Psoas muscle (tissue), 8 donors: ENCODE measurements at places on chromosomes 3 and 15. TPM values are rescaled to one million over a fixed set of nuclear protein-coding genes. Genes with fewer than 3 reads are reported as not detected.

DNA sequence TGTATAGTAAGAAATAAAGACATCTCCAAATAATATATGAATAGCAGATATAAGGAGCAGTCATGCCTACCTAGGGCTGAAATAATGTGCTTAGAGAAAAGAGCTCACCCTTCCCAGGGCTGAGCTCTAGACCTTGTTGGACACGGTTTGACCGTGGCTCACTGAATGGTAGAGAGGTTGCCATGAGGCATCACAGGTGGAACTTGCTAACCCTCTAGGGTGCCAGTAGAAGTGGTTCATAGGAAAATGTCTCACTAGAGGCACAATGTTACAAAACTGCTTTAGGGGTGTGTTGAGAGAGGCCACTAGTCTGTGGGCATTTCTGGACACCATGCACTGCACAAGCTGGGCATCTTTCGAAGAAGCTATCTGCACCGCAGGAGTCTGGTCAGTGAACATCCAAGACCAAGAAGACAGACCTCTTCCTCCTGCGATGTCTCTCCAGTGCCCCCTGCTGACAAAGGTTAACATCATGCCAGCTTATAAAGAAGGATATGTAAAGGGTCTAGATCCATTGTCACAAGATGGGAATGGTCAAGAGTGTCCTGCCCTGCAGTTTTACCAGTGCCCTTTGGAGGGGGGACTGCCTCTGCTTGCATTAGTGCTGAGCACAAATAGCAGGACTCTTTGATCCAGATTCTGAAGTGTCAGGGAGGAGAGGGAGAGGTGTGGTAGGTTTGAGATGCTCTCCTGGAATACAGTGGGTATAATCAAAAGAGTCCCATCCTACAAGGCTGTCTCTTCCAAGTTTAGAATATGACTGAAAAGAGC, 266.8 kb downstream of the ZNF385D start:
- no peaks in the 10 kb centered on the region for H3K27me3 ChIP-seq
- peak; percentile 13 for DNase-seq
- no peaks in the 10 kb centered on the region for H3K36me3 ChIP-seq
- no peaks in the 10 kb centered on the region for H3K4me1 ChIP-seq

GRCh38 chr3:138824114-138824506, 10.6 kb downstream of the PIK3CB start:
- H3K27me3 ChIP-seq: no peaks in the 10 kb centered on the region
- H3K36me3 ChIP-seq: no peaks in the 10 kb centered on the region
- no peak for DNase-seq
- H3K4me1 ChIP-seq: peaks cover 15% of the 10 kb centered on the region
- H3K27ac ChIP-seq: no peak overlapping the region

DNA sequence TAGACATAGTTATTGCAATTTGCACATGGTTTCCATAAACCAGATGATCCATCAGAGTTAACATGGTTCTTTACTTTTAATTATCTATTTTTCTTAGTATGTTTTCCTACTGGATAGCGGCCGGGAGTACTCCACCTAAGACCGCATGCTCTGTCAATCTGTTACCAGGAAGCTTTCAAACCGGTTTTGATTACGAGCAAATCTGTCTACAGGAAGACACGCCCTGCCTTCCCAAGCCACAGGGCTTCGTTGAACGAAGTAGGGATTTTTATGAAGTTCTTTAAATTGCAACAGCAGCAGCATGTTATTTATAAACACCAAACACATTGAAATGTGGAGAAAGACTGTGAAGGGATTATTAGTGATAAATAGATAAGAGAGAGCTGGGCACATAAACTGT, 283.3 kb upstream of the ROBO2 start:
- no peaks in the 10 kb centered on the region for H3K4me1 ChIP-seq
- no peaks in the 10 kb centered on the region for H3K27me3 ChIP-seq
- no peaks in the 10 kb centered on the region for H3K36me3 ChIP-seq
- DNase-seq: no peak
- no peak overlapping the region for H3K4me3 ChIP-seq

DNA sequence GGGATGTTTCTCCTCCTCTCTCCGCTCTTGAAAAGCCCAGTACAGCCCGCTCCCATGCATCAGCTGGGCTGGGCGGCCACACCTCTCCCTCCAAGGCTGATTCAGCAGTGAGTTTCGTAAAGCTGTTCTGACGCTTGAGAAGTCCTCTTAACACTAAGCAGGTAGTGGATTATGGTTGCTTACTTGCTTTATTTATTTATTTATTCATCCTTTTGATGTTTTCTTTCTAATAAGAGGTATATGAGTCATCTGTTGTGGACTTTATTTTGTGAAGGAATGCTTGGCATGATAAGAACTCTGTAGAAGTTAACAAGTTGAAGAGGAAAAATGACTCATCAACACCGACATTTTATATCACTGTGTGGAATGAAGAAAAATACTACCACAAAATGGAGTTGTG, 285.0 kb downstream of the SQOR start:
- H3K4me1 ChIP-seq: no peaks in the 10 kb centered on the region
- no peaks in the 10 kb centered on the region for H3K36me3 ChIP-seq
- H3K27me3 ChIP-seq: no peaks in the 10 kb centered on the region
- H3K4me3 ChIP-seq: no peak overlapping the region
- no peak overlapping the region for H3K27ac ChIP-seq
- no peak for DNase-seq

DNA sequence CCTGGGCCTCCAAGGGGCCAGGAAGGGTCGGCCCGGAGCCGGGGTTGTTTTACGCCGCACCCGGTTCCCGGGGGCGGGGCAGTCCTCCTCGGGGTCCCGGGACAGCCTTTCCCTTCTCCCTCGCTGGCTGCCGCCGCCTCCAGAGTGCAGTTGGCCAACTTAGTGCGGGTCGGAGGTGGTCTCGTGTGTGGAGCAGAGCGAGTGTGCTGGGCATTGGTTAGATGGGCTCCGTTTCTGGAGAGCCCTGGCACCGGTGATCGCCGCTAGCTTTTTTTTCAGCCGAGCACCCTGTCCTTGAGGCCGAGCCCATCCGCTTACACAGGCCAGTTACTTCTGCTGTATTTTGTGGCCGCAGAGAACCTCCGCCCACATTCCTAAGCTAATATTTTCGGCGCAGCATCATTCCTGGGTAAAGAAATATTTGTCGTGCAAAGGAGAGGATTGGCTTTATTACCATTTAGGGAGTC, 585 bp downstream of the KIF23 start:
- DNase-seq: no peak
- H3K27me3 ChIP-seq: peaks cover 16% of the 10 kb centered on the region
- H3K27ac ChIP-seq: peak overlapping the region; percentile 10
- H3K4me1 ChIP-seq: no peaks in the 10 kb centered on the region

GRCh38 chr3:127149621-127150310, 43.2 kb upstream of the PRR23E start:
- H3K27ac ChIP-seq: no peak overlapping the region
- H3K27me3 ChIP-seq: no peaks in the 10 kb centered on the region
- peak; percentile 33 for DNase-seq
- H3K4me3 ChIP-seq: no peak overlapping the region
- H3K36me3 ChIP-seq: no peaks in the 10 kb centered on the region

- H3K36me3 ChIP-seq: peaks cover 13% of the 10 kb centered on the region
- H3K4me1 ChIP-seq: peaks cover 88% of the 10 kb centered on the region
- peak overlapping the region; percentile 97 for H3K27ac ChIP-seq
- peak; percentile 60 for DNase-seq
- no peaks in the 10 kb centered on the region for H3K27me3 ChIP-seq
Observed at GRCh38 chr3:52845691-52846431, 11.0 kb upstream of the MUSTN1 start.

DNA sequence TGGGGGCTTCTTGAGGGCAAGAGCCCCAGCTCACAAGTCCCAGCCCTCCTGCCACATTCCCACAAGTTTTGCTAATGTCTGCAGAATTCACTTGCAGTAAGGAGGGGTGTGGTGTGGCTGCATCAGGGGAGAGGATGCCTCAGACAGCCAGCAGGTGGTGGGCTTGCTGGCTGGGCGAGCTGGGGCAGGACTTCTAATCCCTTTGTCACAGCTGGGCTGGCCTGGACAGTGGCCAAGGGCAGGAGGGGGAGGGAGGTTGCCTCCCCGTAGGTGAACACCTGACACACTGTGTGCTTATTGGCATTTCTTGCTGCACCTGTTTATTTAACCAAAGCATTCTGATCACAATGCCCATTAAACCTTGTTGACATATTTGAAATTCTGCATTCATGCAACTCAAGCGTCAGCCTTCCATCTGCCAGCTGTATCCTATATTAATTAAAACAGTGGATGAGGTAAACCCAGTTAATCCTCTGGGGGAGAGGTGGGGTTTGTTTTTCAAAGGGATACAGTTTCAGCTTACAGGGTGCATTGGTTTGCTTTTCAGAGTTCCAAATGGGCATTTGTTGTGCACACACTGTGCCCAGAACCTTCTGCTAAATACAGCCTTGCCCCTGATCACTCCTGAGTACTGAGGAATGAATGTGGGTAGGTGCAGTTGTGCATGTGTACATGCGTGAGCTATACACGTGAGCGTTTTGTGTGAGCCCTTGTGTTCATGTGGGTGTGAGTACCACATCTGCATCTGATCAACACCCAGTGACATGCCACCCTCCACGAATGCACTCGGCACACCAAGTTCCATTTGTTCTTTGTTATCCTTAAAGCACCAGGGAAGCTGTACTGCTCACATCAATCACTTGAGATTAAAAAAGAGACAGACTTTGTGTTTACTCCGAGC, 268.7 kb downstream of the XXYLT1 start:
- H3K27me3 ChIP-seq: no peaks in the 10 kb centered on the region
- no peak overlapping the region for H3K4me3 ChIP-seq
- H3K36me3 ChIP-seq: no peaks in the 10 kb centered on the region
- DNase-seq: peak; percentile 77
- peaks cover 13% of the 10 kb centered on the region for H3K4me1 ChIP-seq

GRCh38 chr3:163328680-163329079, 1749.6 kb downstream of the SI start:
- H3K4me3 ChIP-seq: no peak overlapping the region
- DNase-seq: no peak
- no peak overlapping the region for H3K27ac ChIP-seq
- H3K36me3 ChIP-seq: no peaks in the 10 kb centered on the region
- H3K27me3 ChIP-seq: no peaks in the 10 kb centered on the region

GRCh38 chr3:56758539-56758981, 43.2 kb downstream of the ARHGEF3 start:
- H3K27ac ChIP-seq: peak overlapping the region; percentile 62
- no peak for DNase-seq
- no peaks in the 10 kb centered on the region for H3K27me3 ChIP-seq
- peaks cover 42% of the 10 kb centered on the region for H3K4me1 ChIP-seq
- peaks cover 6% of the 10 kb centered on the region for H3K36me3 ChIP-seq

DNA sequence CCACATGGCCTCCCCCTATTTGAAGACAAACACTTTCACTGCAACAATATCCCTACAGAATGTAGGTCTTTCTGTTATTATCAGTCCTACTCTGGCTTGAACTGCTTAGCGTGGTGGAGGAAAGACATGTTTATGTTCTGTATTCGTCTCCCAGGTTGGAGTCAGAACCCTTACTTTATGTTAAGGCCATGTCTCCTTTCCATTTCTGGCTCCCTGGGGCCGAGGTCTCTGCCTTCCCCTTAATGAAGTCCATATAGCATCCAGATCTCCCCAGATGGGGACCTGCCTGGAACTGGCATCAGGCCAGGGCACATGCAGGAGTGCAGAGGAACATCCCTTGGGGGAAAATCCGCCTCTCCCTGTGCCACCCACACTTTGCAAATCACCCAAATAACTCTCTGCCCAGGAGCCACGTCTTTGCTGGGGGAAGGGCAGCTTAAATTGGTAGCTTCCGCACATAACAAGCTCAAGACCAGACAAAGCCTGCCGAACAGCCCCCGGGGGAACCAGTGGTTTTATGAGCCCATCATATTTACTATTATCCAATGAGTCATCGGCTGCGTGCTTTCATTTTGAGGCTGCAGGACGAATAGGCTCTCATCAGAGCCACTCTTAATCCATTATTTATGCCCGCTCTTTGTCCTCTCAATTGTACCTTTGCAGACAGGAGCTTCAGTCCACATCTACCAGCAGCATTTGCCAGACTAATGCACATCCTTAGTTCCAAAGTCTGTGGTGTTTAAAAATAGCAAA, 237.0 kb downstream of the UACA start:
- no peak overlapping the region for H3K27ac ChIP-seq
- H3K36me3 ChIP-seq: no peaks in the 10 kb centered on the region
- H3K4me1 ChIP-seq: no peaks in the 10 kb centered on the region
- H3K27me3 ChIP-seq: no peaks in the 10 kb centered on the region
- DNase-seq: peak; percentile 35
- no peak overlapping the region for H3K4me3 ChIP-seq

GRCh38 chr15:29675791-29676301, 146.4 kb downstream of the TJP1 start:
- H3K27ac ChIP-seq: no peak overlapping the region
- no peaks in the 10 kb centered on the region for H3K36me3 ChIP-seq
- H3K4me1 ChIP-seq: no peaks in the 10 kb centered on the region
- H3K4me3 ChIP-seq: no peak overlapping the region

- H3K36me3 ChIP-seq: no peaks in the 10 kb centered on the region
- DNase-seq: no peak
- no peaks in the 10 kb centered on the region for H3K27me3 ChIP-seq
- no peak overlapping the region for H3K27ac ChIP-seq
Observed at GRCh38 chr3:50215529-50215928, 10.5 kb downstream of the SLC38A3 start.

GRCh38 chr3:195806916-195807231, 4.9 kb downstream of the MUC4 start:
- H3K27me3 ChIP-seq: peaks cover 4% of the 10 kb centered on the region
- H3K4me1 ChIP-seq: no peaks in the 10 kb centered on the region
- H3K36me3 ChIP-seq: no peaks in the 10 kb centered on the region
- DNase-seq: no peak
- H3K27ac ChIP-seq: no peak overlapping the region
- no peak overlapping the region for H3K4me3 ChIP-seq

GRCh38 chr15:55552926-55553325, 35.2 kb downstream of the PYGO1 start:
- no peaks in the 10 kb centered on the region for H3K36me3 ChIP-seq
- no peak overlapping the region for H3K4me3 ChIP-seq
- DNase-seq: peak; percentile 52
- peak overlapping the region; percentile 2 for H3K27ac ChIP-seq
- H3K27me3 ChIP-seq: no peaks in the 10 kb centered on the region

GRCh38 chr3:178804606-178805005, 267.0 kb downstream of the ZMAT3 start:
- no peaks in the 10 kb centered on the region for H3K36me3 ChIP-seq
- H3K4me1 ChIP-seq: no peaks in the 10 kb centered on the region
- H3K4me3 ChIP-seq: no peak overlapping the region
- H3K27ac ChIP-seq: no peak overlapping the region
- no peak for DNase-seq

GRCh38 chr3:182704926-182705325, 88.4 kb upstream of the ATP11B start:
- no peaks in the 10 kb centered on the region for H3K36me3 ChIP-seq
- no peaks in the 10 kb centered on the region for H3K27me3 ChIP-seq
- no peak for DNase-seq
- no peak overlapping the region for H3K27ac ChIP-seq
- no peak overlapping the region for H3K4me3 ChIP-seq

- DNase-seq: peak; percentile 22
- H3K27me3 ChIP-seq: peaks cover 52% of the 10 kb centered on the region
- H3K36me3 ChIP-seq: no peaks in the 10 kb centered on the region
- H3K4me1 ChIP-seq: no peaks in the 10 kb centered on the region
Observed at GRCh38 chr3:172449466-172450149, 1.4 kb upstream of the GHSR start.

GRCh38 chr3:53809764-53810400, 36.3 kb downstream of the CHDH start:
- H3K4me3 ChIP-seq: no peak overlapping the region
- DNase-seq: no peak
- H3K4me1 ChIP-seq: peaks cover 4% of the 10 kb centered on the region

The SMCO1 gene
- 7.3 TPM for total RNA-seq

The CHRM5 gene
- total RNA-seq: not detected

The RETNLB gene
- not detected for total RNA-seq

The GABRB3 gene
- 0.17 TPM for total RNA-seq

The PLXNA1 gene
- 16.2 TPM for total RNA-seq

The CYP8B1 gene
- total RNA-seq: not detected

The IGF1R gene
- 12.0 TPM for total RNA-seq

The GOLGA6D gene
- not detected for total RNA-seq

The SLC49A4 gene
- 44.2 TPM for total RNA-seq

The SLC15A2 gene
- total RNA-seq: 1.8 TPM

The LDHAL6B gene
- total RNA-seq: not detected

The ALPK3 gene
- 245 TPM for total RNA-seq
